Activated CD4-positive, alpha-beta memory T cell treated with anti-CD3 and anti-CD28 coated beads for 36 hours (primary cell): ENCODE measurements at places on chromosomes 7 and 10.

DNA sequence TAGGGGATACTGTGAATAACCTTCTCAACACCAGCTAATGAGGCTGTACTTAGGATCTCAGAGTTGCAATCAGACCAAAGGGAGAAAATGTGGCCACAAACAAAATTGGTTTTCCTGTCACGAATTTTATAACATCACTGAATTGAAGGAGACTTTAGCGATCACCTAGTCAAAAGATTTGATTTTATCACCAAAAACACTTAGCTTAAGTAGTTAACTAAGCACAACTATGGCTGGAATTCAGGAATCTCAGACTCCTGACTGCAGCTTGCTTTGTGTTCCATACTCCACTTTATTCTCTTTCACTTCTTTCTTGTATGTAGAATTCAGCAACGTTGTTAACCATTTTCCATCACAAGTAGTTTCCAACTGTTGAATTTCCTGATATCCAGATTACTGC lies 152.0 kb downstream of the SLC16A9 start:
- DNase-seq = no peak

DNA sequence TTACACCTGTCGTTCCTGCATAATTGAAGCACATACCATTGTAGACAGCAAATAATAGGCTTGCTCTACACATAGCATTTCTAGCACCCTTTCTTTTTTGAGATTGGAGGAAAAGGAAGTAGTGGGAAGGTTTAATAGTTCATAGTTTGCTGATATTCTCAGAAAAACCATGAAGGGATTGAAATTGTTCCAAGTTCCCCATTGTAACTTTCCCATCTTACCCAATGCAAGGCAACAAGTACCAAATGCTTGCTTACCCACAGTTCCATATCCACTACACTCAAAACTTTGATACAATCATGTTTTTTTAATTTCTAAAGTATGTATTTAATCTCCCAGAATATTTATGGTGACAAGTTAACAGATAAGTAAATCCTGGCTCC lies 13.8 kb downstream of the CYP3A5 start:
- DNase-seq = no peak

- DNase-seq = no peak
Measured at GRCh38 chr7:4996696-4997222, 37.8 kb upstream of the MMD2 start.

DNA sequence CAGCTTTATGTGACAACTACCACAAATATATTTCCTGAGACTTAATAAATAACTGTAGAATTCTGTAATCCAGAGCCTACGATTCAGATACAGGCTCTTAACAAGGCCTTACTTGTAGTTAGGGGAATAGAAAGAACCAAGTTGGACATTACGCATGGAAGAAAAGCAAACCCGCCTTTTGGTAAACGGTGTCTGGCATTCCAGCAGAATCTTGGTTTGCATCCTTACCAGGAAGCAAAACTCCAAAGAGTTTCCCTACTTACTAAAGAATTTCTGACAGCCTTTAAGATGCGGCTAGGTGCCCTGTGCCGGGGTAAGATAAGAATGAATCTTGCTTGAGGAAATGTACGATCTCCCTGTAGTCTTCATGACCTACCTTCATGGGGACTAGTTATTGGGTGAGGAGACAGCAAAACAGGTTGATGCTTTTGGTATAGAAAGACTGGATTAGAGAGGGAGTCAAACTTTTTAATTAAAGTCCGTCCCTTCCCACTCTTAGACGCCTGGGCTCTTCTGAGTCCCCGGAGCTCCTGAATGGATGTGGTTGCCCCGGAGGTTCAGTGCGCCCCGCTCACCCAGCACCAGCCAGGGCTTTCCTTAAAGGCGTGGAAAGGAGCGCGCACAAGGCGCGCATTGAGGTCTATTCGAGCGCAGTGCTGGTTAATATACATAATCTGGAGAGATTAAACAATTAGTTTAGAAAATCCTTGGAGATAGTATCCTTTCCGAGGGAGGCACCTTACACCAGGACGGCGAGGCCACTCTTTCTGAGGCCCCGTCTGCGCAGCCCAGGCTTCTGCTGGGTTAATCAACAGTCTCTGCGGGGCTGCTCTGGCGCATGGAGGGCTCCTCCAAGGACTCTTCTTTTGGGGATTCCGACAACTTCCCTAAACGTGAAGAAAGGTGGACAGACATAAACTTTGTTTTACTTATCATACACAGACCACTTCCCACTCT lies 11.5 kb downstream of the PTF1A start:
- no peak for DNase-seq

GRCh38 chr10:21750424-21750823 lies 216.4 kb downstream of the MLLT10 start:
- no peak for DNase-seq

GRCh38 chr7:76198202-76198601 lies 3.5 kb upstream of the SRRM3 start:
- DNase-seq = no peak

- DNase-seq = peak; percentile 15
Measured at GRCh38 chr10:91551856-91552255, 81.0 kb downstream of the PPP1R3C start.

- no peak for DNase-seq
Measured at GRCh38 chr7:158479664-158480025, 108.0 kb downstream of the PTPRN2 start.

DNA sequence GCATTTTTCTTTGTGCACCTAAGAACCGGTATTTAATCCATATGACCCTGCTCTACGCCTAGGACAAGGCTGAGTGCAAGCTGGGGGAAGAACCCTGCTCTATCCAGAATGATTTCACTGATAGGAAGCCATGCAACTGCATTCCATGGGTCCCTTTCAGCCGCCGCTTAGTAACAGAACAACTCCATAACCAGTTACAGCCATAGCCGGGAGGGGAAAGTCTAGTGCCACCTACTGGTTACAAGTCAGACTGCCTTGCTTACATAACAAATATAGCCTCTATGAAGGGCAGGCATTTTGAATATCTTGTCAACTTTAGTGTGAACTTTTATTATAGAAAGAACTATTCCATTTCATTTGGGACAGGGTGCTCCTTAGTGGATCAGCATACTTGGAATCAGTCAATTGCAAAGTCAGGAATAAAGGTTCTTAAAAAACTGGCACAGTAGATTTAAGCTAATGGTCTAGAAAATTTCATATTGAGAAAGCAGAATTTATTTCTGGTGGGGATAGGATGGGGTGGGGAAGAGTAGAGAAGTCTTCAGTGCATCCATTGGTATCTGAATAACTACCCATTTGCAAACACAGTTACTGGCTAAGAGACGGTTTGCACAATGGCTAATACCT lies 521.7 kb downstream of the ADRA2A start:
- peak; percentile 54 for DNase-seq

GRCh38 chr7:15839416-15840100 lies 153.1 kb upstream of the MEOX2 start:
- DNase-seq = no peak

DNA sequence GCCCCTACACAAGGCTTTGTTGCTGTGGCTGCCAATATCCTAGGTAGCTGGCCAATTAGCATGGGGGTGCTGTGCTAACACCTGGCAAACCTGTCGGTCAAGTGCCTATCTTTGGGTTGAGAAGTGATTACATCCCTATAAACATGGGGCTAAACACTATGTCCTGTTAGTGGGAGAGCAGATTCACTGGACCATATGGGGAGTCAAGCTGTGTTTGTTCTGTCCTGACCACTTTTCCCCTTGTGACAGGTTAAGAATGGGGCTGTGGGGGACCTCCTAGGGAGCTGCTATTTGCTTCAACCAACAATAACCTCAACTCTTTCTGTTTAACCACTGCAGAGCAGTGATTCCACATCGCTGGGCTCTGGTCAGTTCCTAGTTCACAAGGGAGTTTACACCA lies 151.5 kb upstream of the AOAH start:
- DNase-seq = no peak

DNA sequence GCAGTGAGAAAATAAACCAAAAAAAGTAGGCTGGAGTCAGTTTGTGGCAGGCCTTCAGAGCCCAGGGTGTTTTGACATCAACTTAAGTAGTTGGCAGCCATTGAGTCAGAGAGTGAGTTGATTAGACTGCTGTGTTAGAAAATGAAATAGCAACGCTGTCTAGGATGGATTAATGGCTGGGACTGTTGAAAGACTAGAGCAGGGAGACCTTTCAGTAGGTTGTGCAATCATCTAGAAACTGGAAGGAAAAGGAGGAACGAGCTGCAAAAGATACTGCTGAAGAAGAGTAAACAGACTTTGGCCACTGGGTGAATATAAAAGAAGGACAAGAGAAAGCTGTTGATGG lies 28.6 kb upstream of the TRIL start:
- no peak for DNase-seq

DNA sequence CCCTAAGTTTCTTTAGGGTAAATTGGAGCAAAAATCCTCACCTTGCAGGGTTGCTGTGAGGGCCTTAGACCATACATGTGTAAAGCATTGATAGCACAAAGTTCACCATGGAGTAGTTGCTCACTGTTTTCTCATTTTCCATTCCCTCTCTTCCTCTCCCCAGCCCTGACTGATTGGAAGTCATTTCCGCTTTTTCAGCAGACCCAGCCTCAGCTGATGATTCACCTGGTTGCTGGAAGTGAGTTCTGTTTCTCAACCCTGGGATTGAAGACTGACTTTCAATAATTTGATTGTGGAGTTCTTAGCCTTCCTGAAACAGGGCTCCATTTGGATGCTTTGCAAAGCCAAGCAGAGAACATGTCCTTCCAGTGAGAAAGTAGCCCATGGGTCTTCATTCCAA lies 107.0 kb downstream of the PLXNA4 start:
- DNase-seq = no peak

GRCh38 chr10:29977171-29977570 lies 82.2 kb downstream of the JCAD start:
- DNase-seq = no peak

DNA sequence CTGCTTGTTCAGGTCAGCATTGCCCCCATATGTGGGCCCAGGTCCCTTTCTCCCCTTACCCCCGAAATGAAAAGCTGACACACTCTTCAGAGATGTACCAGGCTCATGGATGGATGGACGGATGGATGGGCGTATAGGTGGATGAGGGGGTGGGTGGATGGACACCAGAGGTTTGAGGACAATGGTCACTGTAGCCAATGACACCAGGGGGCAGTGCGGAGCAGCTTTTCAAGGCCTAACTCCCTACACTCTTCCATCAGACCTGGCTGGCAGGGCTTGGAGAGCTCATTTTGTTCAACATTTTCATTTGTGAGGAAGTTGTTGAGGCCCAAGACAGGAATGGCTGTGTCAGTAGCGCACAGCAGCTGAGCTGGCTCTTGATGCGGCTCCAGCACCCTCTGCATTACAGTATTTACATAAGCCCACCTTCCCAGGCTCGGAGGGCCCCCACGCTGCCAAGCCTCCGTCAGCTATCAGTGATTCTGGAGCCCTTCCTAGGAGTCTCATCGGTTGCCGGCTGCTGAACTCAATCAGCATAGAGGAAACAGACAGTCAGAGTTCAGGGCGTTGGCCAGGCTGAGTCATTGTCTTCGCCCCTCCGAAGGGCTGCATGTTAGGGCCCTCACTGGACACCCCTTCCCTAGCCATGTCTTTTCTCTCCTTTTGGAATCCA lies 11.6 kb upstream of the FFAR4 start:
- peak; percentile 66 for DNase-seq

DNA sequence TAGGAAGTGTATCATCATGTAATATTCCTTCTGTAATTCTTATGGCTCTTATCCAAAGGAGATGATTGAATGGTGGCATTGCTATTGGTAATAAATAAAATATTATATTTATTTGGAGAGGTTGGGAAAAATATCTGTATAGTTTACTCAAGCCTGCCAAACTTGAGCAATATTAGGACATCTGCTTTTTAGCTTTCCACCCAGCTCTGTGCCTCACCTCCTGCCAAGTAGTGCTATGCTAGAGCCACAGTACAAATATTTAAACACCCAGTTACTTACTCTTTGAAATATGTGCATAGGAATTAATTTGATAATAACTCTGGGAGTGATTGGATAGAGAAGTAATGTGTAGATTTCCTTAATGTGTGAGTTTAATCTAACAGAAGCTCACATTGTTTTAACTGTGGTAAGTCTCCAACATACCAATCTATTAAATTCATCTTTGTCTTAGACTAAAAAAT lies 129.2 kb downstream of the BBS9 start:
- DNase-seq = no peak

DNA sequence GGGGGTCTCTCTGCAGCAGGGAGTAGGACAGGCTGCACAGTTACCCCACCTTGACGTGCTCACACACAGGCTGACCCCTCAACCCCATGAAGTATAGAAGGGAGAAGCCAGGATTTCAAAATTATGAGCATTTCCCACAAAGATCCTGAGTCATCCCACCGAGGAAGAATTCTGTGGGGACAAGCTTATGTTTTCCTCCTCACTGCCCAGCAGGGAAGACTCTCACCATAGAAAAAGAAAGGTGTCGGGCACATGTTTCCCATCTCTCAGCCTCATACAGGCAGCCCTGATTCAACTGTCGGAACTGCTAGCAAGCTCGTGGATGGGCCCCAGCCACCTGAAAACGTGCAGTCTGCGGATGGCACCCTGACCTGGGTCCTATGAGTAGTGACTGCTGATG lies 499.7 kb upstream of the MKI67 start:
- no peak for DNase-seq

GRCh38 chr7:151425670-151426440 lies 14.1 kb downstream of the CRYGN start:
- DNase-seq = no peak

DNA sequence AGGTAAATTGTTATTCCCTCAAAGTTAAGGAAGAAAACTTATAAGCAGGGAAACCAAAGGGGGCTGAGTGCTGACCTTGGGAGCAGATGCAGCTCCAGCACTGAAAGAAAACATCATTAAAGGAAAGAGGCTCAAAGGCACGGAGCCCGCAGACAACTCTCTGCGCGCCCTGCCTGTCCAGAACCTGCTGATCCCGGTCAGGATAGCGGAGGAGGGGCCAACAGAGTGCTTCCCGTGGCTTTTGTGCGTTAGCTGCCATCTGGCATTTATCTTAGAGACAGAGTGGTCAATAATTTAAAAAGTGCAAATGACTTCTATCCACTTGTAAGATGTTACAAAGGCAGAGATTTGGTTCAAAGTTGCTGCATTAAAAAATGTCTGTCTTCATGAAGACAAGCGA lies 162.1 kb downstream of the FANK1 start:
- DNase-seq = no peak

DNA sequence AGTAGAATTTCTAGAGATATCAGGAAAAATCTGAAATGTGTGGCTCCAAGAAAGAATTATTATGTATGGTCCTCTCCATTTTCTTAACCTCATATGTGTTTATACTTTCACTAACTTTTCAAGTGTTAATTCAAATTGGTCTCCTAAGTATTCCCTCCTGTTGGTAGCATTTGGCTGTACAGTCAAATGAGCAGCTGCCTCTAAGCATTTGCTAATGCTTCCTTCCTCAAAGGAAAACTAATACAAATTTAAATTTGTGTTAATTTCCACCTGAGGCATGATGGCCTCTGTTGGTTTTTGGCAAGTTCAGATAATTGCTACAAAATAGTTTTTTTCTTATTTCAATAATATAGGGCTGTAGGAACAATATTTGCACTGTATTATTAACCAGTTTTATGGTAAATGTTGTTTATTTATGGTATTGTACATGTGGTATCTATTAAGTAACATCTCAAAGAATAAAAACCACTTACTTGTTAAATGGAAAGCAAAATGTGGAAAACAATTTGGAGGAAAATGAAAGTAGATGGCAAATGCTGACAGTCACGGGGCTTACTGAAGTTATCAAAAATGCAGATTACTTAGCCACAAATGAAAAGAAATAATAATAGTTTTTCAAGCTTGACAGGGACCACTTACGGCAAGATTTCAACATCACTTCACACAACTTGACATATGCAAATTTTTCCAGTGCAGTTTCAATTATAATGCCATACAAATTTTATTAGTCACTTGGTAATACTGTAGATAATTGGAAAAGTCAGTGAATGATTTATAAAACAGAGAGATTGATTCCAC lies 299.3 kb upstream of the MEOX2 start:
- DNase-seq = no peak

GRCh38 chr7:122525355-122525754 lies 173.6 kb downstream of the RNF133 start:
- DNase-seq = no peak
